ENCODE measurements at places on chromosomes 3 and 15.

GRCh38 chr3:188077160-188077799 is 76.7 kb upstream of the LPP start:
- DNase-seq: no peak

DNA sequence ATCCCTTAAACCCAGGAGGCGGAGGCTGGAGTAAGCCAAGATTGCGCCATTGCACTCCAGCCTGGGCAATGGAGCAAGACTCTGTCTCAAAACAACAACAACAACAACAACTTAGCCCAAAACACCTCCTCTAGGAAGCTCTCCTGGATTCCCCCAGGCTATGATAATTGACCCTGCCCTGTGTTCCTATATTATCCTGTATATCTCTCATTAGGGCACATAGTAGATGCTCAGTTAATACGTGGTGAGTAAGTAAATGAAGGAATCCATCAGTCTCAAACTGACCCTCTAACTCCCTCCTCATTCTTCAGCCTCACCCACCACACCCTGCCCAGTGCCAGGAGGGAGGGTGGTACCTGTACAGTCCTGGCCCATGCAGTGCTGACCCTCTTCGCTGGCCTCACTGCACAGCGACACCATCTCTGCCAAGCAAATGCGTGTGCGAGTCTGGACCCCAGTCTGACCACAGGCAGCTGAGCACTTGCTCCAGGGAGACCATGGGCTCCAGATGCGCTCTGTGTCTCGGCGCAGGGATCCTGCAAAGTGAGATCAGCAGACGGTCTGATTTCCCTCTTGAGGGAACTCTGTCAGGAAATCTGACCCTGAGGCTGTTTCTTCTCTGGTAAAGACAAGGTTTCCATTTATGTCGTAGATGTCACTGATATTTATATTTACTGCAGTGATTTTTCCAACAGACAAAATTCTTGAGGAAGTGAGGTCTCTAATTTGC is 6.2 kb downstream of the CILP start:
- no peak for DNase-seq

DNA sequence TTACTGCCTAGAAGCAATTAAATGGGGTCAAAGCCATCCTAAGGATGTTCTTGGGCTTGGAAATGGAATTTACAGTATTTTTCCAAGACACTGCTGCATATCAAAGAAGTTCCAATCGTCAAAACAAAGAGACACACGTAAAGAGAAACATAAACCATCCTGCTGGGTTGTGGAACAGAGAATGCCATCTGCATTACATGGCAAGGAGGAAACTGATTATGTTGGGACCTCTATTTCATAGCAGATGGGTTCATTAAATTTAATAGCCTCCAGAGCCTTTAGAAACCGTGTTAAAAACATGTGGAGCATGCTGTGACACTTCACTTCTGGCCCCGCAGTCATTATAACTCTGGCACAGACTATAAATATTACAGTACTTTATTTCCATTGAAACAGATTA is 154.6 kb downstream of the LRTM1 start:
- no peak for DNase-seq

DNA sequence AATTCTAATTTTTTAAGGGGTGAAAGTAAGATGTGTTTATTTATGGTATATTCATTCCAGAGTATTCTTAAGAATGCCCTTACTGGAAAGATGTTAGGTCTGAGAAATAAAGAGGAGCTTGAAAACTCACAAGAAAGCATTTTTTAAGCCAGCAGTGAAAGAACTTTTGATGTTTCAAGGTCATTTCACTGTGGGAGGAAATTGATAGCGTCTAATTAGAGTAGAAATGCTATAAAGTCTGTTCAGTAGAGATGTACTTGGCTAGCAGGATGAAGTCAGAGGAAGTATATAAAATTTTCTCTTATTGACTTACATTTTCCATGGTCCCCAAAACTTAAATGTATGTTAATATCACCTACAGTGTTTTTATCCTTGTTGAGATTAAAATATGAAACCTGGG is 354.6 kb downstream of the CNTN6 start:
- no peak for DNase-seq

- DNase-seq: no peak
Measured at GRCh38 chr15:31268108-31268501, 58.5 kb upstream of the KLF13 start.

DNA sequence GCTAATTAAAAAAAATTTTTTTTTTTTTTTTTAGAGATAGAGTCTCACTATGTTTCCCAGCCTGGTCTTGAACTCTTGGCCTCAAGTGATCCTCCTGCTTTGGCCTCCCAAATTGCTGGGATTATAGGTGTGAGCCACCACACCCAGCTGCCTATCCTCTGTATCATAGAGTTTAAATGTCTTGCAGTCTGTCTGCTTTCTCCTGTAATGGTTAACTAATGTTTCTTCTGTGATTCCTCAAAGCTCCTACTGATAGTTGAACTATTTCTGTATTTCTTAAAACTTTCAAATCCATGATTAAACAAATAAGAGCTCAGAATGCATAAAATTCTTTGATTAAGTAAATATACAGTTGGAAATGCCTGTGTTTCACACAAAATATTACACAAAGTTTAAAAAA is 115.4 kb upstream of the TPM1 start:
- DNase-seq: no peak

- no peak for DNase-seq
Measured at GRCh38 chr15:73517566-73517965, 74.6 kb downstream of the REC114 start.

All from HuH-7 (cell line).